ENCODE measurements at places on chromosomes 2 and 18.

GRCh38 chr18:3624935-3625741 lies 175.2 kb downstream of the TGIF1 start:
- peak; percentile 77 for DNase-seq

GRCh38 chr18:48781163-48781987 lies 169.4 kb downstream of the SMAD7 start:
- DNase-seq: peak; percentile 14

GRCh38 chr2:73868204-73868978 lies 24.4 kb upstream of the ACTG2 start:
- no peak for DNase-seq

DNA sequence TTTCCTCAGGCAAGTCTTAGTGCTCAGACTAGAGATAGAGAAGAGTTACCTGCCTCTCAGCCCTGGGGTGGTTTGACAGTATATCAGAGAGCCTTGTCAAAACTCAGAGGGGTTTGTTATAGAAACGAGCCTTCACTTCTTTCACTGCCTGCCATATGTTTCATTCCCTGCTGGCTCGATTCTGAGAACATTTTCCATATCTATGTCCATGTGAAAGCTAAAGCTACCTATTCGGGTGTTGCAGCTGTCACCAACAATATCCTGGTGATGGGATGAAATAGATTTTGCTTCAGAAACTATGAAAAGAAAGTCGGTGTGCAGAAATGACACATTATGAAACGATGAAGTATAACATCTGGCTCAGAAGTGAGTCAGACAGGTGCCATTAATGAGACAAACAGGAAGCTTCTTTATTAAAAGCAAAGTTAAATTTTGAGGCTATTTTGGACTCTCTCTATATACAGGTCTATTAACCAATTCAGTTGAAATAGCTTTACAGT lies 56.1 kb upstream of the TANK start:
- DNase-seq: no peak

- peak; percentile 44 for DNase-seq
Observed at GRCh38 chr18:40371673-40372072, 1583.4 kb upstream of the PIK3C3 start.

DNA sequence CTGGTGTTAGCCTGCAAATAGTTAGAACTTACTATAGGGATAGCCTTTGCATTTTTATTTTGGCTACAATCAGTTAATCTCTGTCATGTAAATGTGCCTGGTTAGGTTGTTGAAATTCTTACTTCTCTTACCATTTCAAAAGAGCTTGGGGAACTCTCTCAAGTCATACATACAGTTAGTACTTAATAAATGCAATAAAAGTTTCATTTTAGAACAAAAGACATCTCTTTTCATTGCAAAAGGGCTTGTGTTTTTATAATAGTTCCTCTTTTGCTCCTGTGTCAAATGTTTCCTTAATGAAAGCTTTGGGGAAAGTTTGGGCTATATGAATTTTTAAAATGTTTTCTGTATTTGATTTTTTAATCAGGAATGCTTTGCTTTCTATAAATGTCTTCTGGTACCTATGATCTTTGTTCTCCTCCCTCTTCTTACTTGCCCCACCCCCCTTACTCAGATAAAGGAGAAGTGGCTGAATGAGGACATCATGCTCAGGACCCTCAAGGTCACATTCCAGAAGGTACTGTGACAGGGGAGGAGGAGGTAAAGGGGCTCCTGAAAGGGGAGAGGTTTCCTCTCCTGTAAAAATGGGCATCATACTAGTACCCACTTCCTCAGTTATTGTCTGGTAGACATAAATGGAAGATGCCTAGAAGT lies 13.6 kb downstream of the PTPN18 start:
- DNase-seq: no peak

GRCh38 chr2:10285556-10286198 lies 17.0 kb upstream of the HPCAL1 start:
- DNase-seq: no peak

- peak; percentile 49 for DNase-seq
Observed at GRCh38 chr2:133303150-133303549, 265.1 kb downstream of the NCKAP5 start.

DNA sequence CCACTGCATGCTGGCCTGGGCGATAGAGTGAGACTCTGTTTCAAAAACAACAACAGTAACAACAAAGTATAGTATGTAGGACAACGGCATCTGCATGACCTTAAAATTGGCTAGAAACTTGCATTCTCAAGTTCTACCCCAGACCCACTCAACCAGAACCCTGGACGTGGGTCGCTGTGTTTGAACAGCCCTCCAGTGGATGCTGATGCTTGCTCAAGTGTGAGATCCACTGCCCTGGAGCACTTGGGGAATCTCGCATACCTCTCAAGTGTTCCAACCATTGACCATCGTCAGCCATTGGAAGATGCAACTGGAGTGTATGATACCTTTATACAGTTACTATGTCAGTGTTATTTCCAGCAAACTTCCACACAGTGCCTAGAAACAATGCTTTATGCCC lies 435.9 kb downstream of the DCDC2C start:
- no peak for DNase-seq

GRCh38 chr18:24923138-24923537 lies 428.8 kb downstream of the ZNF521 start:
- DNase-seq: no peak

DNA sequence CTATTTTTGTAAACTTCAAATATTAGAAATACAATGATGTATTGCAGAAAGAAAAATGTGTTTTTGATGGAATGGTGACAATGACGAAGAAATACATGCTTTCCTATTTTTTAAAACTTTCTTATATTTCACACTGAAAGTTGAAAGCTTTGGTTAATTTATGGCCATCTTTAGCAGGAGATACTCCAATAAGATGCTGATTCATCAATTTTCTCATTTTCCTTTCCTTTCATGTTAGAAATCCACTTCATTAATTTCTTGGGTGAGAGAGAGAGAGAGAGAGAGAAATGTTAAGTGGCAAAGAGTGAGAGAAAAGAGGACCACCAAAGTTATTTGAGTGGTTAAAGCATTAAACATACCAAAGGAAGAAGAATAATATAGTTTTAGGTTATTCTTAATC lies 28.6 kb upstream of the MAP2 start:
- no peak for DNase-seq

- no peak for DNase-seq
Observed at GRCh38 chr18:43650426-43650825, 373.1 kb upstream of the SYT4 start.

DNA sequence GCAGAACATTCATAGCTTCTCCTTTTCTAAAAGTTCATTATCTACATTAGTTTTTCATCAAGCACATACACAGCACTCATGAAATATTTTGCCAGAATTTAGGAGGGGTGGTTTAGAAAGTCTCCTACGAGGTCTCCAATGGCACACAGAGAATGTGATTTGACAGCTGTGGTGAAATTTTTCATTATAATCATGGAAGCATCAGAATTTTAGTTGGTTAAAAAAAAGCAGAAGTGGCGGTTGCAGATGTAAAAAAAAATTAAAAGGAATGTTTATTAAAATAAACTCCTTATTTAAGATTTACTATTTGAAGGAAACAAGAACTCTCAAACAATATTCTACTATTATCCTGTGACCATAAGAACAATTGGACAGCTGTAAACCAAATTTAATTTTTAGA lies 10.8 kb upstream of the RHBDD1 start:
- DNase-seq: no peak

GRCh38 chr2:204964414-204964813 lies 419.1 kb downstream of the PARD3B start:
- no peak for DNase-seq

GRCh38 chr2:74188018-74188601 lies 9.4 kb upstream of the MOB1A start:
- peak; percentile 65 for DNase-seq

DNA sequence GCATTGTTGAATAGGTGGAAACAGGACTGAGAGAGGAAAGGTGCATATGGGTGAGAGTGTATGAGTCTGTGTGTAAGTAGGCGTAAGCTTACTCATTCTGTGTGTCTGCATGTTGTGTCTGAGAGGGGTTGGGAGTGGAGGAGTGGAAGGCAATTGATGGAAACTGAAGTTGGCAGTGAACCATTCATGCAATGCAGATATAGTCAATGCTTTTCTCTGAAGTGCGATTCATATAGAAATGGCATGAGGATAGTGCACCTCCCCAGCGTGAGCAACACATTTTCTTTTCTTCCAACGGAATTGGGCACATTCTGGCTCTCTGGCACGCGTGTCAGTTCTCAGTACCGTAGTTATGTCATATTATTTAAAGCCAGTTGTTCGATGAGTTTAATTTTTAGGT lies 250.5 kb downstream of the NYAP2 start:
- no peak for DNase-seq

GRCh38 chr2:64502860-64503259 lies 21.3 kb upstream of the AFTPH start:
- no peak for DNase-seq

DNA sequence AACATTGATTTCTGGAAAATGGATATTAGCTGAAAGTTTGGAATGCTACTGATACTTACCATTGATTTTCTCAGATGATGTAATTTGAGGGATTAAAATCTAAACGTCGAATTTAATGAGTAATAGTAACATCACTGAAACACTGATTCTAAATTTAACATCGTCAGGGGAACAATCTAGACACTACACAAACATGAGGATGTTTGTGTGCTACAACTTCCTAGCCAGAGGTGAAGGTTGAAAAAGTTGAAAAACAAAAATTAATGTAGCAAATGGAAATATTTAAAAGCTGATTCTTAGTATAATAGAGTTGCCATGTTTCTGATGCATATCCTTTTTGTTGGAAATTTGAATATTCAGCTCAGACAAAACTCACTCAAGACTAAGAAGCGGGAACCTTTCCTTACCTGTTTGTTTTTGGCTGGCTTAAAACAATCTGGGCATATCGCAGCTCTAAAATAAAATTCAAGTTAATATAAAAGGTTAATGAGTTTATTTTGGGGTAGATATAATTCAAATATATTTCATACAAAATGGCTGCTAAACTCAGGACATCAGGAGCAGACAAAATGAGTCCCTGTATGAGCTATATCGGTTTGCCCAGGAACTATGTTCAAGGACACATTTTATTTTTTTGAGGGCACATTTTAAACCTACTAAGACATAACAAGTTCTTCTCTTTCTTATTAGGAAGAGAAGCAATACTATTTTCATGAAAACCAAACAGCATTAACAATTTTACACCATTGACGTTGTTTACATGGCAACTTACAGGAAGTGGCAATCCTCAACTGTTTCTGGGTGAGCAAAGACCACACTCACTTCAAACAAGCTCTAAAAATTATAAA lies 52.6 kb upstream of the PEX13 start:
- DNase-seq: no peak

- DNase-seq: peak; percentile 45
Observed at GRCh38 chr2:95231723-95232122, 24.4 kb downstream of the ZNF892 start.

GRCh38 chr2:237665713-237666143 lies 38.3 kb downstream of the LRRFIP1 start:
- no peak for DNase-seq

- no peak for DNase-seq
Observed at GRCh38 chr2:31236433-31237205, 2.7 kb downstream of the EHD3 start.

DNA sequence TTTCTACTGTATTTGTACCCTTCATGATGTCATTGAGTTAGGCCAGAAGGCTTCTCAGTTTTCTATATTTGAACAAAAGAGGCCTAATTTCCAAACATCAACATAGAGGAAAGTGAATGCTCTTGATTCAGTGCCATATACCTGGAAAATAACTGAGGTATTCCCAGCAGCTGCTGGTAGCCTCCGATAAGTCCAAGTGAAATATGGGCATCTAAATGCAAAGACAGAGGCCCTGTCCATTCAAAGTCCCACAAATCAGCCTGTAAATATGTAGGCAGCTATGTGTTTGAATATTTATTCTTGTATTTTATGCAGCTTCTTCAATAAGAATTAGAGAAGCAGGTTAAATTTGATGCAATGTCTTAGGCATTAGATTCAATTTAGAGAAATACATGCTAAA lies 89.5 kb upstream of the DPP10 start:
- no peak for DNase-seq

DNA sequence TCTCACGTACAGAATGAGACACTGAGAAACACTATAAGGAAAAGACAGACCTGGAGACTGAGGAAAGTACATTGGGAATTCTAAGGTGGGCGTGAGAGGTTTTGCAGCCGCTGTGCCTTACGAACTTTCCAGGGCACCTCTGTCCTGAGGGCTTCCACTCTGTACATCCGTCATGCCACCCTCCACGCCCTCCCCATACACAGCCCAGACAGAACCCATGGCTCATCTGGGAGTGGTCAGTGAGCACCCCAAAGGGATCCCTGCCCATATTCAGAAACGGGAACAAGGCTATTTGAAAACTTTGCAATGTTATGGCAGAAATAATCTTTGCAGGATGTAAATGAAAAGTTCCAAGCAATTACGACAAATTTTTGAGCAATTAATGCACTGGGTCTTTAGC lies 95.4 kb upstream of the ZNF532 start:
- no peak for DNase-seq

DNA sequence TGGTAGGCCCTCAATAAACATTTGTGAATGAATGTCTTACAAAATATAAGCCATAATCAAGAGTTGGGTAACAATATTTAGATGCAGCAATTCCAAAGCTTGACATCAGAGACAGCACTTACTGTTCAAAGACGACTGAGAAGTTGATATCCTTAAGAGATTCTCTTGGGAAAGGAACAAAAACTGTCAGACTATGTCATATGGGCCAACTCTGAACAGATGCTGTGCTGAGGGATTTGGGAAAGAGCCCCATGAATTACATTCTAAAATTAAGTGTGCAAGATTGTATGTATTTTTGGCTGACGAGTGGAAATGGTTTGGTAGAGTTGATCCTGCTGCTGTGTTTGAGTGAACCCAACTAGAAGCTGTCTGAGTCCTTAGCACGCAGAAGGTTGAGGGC lies 250.7 kb upstream of the LINC00305 start:
- DNase-seq: no peak

GRCh38 chr2:205889114-205889513 lies 196.9 kb downstream of the INO80D start:
- no peak for DNase-seq

DNA sequence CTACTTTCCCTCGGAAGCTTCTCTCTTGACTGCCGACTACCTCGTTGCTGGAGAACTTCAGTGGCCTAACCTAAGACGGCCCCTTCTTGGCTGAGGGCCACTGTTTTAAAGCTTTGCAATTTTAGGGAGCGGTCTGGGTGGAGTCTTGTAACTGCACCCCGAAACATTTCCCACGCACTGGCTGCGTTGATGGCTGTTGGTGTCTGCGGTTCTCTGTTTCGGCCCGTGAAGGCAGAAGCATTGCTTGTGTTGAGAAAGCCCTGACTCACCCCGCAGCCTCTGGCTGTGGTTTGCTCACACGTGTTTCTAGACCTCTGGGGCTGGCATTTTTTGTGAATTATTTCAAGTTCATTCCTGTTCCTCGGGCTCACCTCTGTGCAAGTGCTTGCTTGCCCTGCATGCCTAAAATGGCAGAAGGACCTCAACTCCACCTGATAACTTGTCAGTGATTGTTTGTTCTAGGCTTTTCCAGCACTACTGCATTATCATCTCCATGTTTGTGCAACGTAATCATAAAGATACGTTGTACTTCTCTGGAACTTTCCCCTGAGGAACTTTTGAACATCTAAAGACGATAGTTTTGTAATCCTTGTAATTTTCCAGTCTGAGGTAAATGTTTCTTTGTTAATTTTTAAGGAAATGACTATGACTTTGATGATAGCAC lies 94.2 kb upstream of the DLX2 start:
- no peak for DNase-seq

GRCh38 chr2:85064927-85065577 lies 68.1 kb upstream of the TCF7L1 start:
- no peak for DNase-seq

Measured in GM04503 (cell line).